ENCODE measurements at places on chromosomes 11 and 22.
A peak's percentile ranks its signal among the peaks of the same experiment; 100 is the strongest.

- DNase-seq, result no peak
Measured at GRCh38 chr11:88102598-88102934, 72.7 kb downstream of the RAB38 start.

- DNase-seq, result peak; percentile 20
Measured at GRCh38 chr11:129695571-129696308, 119.9 kb upstream of the TMEM45B start.

- no peak for DNase-seq
Measured at GRCh38 chr11:71080239-71081097, 171.9 kb downstream of the SHANK2 start.

- DNase-seq, result no peak
Measured at GRCh38 chr11:68189082-68189481, 24.0 kb downstream of the KMT5B start.

DNA sequence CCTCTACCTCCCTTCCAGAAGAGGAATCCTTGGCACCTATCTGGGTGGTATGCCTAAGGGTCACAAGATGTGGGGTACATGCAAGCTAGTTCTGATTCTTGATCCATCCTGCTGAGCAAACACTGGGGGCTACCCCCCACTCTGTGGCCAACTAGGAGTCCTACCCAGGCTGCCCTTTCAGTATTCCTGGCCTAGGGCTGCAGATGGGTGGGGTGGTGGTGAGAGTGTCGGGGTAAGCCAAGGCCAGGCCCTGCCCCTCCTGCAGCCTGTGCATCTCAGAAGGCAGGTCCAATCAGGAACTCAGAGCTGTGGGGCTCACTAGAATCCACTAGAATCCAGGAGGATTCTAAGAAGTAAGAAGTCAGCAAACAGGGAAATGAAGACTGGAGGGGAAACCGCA is 10.9 kb downstream of the SSH3 start:
- DNase-seq, result no peak

DNA sequence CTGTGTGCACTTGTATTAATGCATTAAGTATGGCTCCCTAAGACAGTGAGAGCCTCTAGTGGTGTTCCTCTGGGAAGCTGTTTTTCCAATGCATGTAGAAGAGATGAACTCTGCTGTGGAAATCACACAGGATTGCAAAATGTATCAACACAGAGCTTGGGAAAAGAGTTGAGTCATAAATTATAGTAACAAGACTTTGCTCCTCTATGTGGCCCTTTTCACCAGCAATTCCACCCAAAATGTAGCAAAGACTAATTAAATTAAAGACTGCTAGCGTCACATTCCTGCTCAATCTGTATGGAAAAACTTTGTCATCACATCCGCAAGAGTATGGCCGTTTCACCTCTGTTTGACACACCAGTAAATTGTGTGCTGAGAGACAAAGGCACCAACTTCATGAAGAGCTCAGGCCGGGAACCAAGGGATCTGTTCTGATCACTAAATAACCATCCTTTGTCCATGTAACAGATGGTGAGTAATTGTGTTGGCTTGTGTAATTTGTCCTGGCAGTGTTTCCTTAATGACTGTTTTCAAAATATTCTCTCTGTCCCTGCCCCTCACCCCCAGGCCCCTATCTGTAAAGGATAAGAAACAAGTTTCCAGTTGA is 209.2 kb upstream of the SORL1-AS1 start:
- DNase-seq, result no peak

DNA sequence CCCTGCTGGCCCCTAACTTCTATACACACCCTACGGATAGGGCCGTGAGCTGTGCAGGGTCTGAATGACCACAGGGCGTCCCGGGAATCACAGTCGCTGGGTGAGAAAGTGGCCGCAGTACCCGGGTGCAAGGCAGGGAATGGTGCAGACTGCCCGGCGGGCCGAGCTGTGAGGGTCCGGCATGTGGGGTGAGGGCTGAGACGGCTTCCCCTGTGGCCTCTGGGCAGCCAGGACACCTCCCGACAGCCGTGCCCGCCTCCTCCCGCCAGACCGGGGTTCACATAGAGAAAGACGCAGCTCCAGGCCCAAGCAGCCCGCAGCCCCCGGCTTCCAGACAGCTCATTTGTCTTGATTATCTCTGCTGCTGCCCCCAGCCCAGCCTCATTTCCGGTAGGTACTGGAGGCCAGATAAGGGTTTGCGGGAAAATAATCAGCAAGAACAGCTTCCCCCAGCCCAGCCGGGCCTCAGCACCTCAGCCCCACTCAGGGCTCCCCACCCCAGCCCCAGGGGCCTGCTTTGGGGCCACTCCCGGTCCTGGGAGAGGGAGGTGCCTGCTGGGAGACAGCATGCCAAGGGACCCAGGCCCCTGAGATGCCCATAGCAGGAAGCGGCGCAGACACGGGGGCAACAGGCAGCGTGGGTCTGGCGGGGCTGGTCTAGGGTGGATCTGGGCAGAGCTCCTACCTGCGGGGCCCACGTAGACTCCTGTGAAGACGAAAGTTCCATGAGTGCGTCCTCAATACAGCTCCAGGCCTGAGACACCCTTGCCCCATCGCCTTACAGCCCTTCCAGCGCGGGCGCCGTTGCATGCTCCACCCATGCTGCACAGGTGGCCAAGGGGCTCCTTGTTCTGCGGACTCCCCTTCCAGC is 123.1 kb downstream of the BRD1 start:
- DNase-seq, result no peak

- DNase-seq, result no peak
Measured at GRCh38 chr11:20038412-20038811, 121.9 kb downstream of the DBX1 start.

DNA sequence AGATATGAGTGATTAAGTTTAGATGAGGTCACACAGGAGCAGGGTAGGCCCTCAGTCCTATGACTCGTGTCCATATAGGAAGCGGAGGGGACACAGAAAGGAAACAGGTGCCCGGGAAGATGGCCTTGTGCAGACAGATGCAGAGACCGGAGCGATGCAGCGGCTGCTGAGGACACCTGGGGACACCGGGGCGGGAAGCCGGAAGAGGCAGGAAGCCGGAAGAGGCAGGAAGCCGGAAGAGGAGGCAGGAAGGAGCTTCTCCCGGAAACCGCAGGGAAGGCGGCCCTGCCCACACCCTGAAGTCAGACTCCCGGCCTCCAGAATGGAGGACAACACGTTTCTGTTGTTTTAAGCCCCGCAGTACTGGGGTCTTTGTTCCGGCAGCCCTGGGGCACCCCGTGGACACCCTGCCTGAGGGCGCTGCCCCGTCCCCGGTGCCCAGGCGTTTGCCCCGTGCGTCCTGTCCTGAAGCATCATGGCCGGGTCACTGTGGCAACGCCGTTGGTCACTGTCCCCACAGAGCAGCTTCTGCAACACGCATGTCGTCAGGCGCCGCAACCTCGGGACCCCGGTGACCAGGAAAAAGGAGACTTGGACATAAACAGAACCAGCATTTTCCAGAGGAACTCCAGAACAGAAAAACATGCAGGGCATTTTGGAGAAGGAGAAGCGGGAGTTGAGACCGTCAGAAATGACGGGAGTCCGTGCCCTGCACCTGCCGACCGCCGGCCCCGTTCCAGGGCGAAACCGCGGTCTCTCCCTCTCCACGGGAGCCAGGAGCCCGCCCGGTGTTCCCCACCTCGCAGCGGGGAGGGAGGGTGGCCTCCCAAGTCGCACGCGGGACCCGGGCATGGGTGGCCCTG is 103.4 kb downstream of the BRD1 start:
- DNase-seq, result no peak

All from activated CD4-positive, CD25-positive, alpha-beta regulatory T cell (primary cell).